ENCODE measurements at places on chromosomes 2 and 18.

- DNase-seq = no peak
These were observed 219.1 kb upstream of the RND3 start for GRCh38 chr2:150706561-150706960.

DNA sequence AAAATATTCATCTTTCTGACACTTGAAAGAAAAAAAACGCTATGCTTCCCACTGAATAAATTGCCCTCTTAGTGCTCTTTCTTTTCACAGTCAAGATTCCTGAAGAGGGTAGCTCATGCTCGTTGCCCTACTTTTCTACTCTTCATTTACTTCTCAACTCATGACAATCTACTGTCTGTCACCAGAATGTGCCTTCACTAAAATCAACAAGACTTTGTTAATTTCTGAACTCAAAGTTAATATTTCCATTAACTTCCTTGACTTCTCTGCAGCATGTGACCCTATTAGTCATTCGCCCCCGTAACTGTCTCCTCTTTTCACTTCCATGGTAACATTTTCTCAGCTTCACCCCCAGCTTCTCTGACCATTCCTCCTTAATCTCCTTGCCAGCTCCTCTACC, 98.9 kb upstream of the MAPRE2 start:
- DNase-seq = no peak

DNA sequence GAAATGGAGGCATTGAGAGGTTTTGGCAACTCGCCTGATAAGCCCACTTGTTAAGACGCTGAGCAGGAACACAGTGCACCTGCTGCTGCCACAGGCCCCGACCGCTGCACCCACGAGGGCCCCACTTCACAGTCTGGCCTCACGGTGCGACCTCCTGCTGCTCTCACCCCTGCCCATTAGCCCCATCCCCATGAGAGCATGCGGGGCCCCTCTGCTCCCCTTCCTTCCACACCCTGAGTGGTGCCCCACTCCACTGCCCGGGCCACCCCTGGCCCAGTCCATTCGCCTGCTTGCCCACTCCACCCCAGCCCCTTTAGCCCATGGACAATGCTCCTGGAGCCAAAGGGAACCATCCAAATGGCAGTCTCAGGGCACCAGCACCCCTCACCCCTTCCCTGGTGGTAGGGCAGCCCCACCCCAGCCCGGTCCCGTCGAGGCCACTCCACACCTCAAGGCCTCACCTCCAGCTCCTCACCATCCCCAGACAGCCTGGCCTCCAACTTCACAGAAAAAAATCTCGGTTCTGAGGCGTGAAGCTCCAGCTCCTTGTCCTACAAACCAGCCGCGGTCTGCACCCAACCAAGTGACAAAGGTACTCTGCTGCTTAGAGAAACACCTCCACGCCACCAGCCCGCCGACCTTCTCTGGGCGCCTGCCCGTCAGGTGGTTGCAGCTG, 6.7 kb upstream of the GPR55 start:
- DNase-seq = no peak

GRCh38 chr18:62814132-62814759, 98.9 kb downstream of the PHLPP1 start:
- no peak for DNase-seq

DNA sequence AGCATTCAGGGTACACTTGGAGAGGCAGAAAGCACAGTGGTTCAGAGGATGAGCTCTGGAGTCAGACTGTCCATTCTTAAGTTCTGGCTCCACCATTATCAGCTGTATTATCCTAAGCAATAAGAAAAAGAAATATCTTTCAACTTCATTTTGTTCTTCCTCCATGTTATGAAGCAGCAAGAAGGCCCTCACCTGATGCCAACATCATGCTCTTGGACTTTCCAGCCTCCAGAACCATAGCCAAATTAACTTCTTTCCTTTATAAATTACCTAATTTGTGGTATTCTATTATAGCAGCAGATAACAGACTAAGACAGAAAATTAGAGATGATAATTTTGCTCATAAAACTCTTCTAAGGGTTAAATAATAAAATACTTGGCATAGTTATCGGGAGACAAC, 137.1 kb downstream of the RBMS1 start:
- DNase-seq = no peak

- DNase-seq = no peak
These were observed 76.9 kb downstream of the CCDC93 start for GRCh38 chr2:117936871-117937428.

DNA sequence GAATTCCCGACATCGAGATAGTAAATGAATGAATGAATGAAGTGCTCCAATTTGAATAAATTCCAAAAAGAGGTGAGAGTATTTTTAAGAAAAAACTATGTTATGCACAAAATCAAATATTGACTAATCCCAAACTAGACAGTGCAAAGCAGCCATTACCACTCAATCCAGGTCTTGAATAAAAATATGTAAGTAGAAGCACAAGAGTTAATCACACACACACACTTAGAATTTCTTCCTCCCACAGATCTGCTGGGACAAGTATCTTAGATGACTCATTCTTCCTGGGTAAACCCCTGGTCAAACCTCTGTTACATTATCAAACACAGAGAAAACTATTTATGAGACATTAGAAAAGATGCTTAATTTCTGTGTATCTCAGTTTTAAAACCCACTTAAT, 102.0 kb downstream of the PLA2R1 start:
- no peak for DNase-seq

DNA sequence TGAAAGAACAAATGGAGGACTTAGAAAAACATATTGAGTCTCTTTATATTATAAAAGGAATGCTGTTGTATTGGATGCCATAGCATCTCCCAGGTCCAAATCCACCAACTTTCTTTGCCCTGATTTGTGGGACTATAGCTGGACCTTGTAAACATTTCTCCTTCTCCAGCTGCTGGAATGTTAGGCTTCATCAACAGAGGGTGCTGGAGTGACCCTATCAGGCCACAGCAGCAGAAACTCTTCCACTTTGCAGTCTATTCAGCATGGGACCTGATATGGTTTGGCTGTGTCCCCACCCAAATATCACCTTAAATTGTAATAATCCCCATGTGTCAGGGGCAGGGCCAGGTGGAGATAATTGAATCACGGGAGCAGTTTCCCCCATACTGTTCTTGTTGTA, 138.4 kb upstream of the ARL4C start:
- DNase-seq = no peak

GRCh38 chr18:58934356-58934755, 69.7 kb downstream of the ZNF532 start:
- no peak for DNase-seq

DNA sequence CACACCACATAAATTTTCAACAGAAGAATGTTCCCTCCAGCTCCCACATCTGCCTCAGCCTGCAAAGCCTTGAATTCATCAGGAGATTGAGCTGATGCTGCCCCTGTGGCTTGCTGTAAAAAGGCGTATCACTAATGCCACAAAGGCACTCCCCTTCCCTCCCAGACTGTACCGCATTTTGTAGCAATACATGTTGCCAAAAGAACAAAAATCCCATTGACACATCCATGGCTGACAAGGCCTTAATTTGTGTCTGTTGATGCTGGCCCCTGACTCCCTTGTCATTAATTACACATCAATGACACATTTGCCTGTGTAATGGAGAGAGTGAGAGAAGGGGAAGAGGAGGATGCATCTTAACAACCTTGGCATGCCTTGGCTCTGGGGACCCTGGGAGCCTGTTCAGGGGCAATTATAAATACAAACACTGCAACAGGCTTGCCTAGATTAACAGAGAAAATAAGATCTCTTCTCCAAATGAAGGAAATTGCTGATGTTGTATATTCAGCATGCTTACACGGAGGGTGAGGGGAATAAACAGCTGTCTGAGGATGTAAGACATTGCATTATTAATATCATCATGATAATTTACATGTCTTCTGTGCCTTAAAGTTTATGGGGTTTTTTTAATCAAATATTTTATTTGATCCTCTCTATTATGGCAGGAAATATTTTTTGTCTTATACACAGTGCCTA, 264.0 kb downstream of the SUCLG1 start:
- DNase-seq = no peak

- DNase-seq = no peak
These were observed 444.9 kb downstream of the ARHGAP15 start for GRCh38 chr2:143574069-143574468.

DNA sequence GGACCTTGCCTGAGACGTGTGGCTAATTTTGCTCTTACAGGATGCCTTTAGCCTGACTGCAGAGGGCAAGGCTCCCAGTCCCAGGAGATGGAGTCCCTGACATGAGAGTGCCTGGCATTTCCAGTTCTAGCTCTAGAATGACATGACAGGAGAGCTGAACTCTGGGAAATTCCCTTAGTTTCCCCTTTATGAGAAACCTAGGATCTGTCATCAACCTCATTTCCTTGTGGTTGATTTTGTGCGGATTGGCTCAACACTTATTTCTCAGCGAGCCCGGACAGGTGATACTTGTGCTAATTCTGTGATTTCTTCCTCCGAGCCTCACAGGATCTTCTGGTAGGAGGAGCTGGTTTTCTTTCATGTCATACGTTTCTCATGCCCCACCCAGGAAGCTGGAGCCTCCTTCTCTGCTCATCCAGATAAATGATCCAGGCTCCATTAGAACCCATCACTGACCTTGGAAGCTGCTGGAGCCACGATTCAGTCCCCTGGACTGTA, at the start of gene IL36G:
Gene IL36G (plus strand): TSS at position 448 of the 498 bp plus-strand sequence. CDS start 633 bp downstream, outside the sequence.
- DNase-seq = no peak

- no peak for DNase-seq
These were observed 38.5 kb downstream of the INPP5D start for GRCh38 chr2:233098618-233099017.

- DNase-seq = no peak
These were observed 526.4 kb downstream of the DPP10 start for GRCh38 chr2:114968748-114969400.

DNA sequence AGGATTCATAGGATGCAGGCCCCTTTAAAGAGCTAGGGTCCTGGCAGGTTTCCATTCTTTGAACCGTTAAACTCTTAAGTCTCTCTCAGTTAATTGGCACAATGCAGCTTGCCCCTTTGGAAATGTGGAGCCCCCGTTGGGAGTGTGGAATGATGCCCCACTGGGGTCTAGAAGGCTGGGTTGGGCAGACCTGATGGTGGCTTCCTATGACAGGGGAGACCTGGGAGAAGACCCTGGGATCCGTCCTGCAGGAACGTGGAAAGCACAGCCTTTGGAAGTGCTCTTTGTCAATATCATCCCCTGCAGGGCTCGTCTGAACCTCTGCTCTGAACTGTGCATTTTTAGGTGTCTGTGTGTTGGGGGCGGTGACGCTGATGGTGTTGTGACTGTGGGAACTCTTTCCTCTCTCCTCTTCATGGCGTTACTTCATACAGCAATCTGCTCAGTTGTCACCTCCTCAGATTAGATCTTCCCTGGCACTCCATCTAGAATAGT, 190.6 kb downstream of the MYCN start:
- no peak for DNase-seq

DNA sequence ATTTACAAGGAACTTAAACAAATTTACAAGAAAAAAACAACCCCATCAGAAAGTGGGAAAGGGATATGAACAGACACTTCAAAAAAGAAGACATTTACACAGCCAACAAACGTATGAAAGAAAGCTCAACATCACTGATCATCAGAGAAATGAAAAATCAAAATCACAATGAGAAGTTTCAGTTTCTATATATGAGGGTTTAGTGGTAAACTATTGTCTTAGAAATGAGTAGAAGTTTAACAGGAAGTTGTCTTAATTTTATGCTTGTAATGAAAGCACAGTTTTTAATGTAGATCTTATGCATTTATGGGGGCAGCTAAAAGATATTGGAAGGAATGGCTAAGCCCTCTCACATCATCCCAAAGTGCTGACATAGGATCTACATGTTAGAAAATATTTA, 325.4 kb downstream of the ERBB4 start:
- DNase-seq = no peak

- DNase-seq = no peak
These were observed 39.0 kb upstream of the SNED1 start for GRCh38 chr2:240959214-240959940.

GRCh38 chr2:6237039-6237660, 545.0 kb downstream of the SOX11 start:
- DNase-seq = no peak

DNA sequence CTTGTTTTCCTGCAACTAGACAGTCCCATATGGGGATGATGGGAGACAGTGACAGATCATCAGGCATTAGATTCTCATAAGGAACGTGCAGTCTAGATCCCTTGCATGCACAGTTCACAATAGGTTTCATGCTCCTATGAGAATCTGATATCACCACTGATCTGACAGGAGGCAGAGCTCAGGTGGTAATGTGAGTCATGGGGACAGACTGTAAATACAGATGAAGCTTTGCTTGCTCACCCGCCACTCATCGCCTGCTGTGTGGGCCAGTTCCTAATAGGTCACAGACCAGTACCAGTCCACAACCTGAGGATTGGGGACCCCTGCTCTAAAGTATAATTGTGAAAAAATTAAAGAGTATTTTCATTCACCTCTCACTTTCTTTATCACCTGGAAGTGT, 23.6 kb upstream of the RAB1A start:
- no peak for DNase-seq

- no peak for DNase-seq
These were observed 1.6 kb downstream of the ZNF516 start for GRCh38 chr18:76493213-76494161.

- no peak for DNase-seq
These were observed 39.9 kb downstream of the SMAD4 start for GRCh38 chr18:51069885-51070284.

DNA sequence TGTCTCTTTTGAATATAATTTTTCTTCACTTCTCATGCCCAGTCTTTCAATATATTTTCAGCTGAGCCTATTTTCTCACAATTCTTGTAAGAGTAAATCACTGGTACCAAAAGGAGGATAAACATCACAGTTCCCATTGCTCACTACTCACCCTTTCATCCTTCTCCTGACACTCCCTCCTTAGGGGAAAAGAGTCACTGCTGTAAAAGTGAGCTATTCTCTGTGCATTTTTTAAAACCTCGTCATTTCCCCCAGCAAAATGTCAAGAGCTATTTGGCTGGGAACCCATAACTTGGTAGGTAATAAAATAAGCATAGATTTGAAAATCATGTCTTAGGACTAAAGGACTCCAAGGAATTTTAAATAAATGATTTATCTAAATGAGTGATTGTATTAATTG, 340.1 kb upstream of the GYPC start:
- no peak for DNase-seq

DNA sequence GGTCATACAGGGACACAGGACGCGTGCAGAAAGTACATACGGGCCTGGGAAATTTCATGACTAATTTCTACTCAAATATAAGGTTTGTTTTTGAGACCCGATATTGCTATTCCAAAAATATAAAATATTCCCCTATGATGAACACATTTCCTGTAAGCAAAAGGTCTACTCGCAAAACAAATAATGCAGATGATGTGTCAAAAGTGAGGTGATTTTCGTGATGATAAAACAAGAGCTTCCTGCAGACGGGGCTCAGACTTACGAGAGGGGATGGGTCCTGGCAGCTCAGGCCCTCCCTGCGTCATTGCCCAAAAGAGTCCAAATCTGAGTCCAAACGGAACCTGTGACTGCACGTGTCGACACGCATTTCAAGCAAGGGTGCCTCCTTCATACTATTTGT, 62.7 kb downstream of the MBP start:
- no peak for DNase-seq
